ENCODE measurements at places on chromosomes 5 and 9.

GRCh38 chr5:111670826-111671492 is 86.0 kb downstream of the NREP start:
- 0 out of 2 replicates have a peak, but pooled peaks cover 5% of the 10 kb centered on the region for H3K4me1 ChIP-seq
- H3K27me3 ChIP-seq: no peaks in the 10 kb centered on the region
- no peak overlapping the region for H3K27ac ChIP-seq
- no peak for DNase-seq

DNA sequence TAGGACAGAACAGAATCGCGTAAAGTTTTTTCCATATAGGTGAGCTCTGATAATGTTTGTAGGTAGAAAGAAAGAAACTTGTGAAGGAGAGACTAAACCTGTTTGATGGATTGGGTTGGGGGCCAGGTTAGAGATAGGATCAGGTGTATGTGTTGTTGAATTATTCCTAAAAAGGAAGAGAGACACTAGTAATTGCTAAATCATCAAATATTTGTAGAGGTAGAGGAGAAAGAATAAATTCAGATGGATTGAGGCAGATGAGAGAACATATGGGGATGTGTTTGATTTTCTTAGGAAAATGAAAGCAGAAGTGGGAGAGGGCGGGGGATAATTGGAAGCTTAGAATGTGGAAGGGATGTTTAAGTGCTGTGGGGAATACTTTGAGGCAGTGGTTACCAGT is 7.7 kb downstream of the ZCCHC7 start:
- H3K36me3 ChIP-seq: peaks cover 3% of the 10 kb centered on the region
- H3K4me1 ChIP-seq: no peaks in the 10 kb centered on the region
- H3K4me3 ChIP-seq: no peak overlapping the region
- no peak for DNase-seq

DNA sequence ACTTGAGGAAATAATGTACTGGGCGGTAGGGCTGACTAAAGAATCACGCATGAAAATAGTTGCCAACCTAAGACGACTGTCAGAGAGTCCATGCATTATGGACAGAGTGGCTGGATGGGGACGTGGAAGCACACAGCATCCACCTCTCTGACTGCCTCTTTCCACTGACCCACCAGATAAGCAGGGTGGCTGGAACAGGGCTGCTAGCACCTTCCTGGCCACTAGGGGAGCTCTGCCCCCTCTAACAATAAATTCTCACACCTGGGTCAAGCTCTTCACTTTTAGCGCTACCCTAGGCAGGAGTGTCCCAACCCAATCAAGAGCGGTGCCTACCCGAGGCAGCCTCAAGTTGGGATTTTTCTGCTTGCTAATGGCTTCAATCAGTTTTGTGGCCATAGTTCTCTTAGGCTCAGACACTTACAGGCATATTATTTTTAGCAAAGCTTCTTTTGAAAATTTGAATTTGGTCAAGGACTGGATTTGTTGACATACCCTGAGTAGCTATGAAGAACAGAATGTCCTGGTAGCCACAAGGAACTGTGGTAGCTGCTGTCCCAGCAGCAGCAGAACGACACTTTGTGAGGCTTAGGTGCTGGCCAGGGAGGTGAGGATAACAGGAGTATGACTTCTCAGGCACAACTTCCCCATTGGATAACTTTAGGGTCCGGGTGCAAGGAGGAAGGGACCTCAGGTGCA is 6.9 kb upstream of the TPM2 start:
- no peak overlapping the region for H3K27ac ChIP-seq
- no peak overlapping the region for H3K4me3 ChIP-seq
- peak; percentile 84 for DNase-seq
- no peaks in the 10 kb centered on the region for H3K4me1 ChIP-seq

- no peak overlapping the region for H3K4me3 ChIP-seq
- no peaks in the 10 kb centered on the region for H3K4me1 ChIP-seq
- no peak for DNase-seq
- no peaks in the 10 kb centered on the region for H3K27me3 ChIP-seq
- no peaks in the 10 kb centered on the region for H3K36me3 ChIP-seq
Measured at GRCh38 chr9:92385477-92385876, 18.9 kb downstream of the OGN start.

- H3K27ac ChIP-seq: no peak overlapping the region
- no peak for DNase-seq
- H3K27me3 ChIP-seq: no peaks in the 10 kb centered on the region
Measured at GRCh38 chr5:151328734-151329133, 18.6 kb downstream of the SLC36A2 start.

DNA sequence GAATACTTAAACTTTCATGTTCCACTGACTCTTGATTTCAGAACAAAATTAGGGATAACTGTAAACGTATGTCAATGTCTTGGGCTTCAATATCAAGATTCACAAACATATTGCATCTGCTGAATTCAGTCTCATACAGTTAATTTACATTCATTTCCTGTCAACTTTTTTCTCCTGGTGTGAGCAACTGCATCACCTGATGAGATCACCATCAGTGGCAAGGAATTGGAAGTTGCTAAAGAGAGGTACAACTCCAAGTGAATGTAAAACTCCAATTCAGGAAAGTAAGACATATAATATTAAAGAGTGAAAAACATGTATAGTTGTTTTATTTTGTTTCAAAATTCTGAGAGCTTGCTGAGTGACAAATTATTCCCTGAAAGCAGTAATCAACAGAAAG is 1336.2 kb upstream of the C9orf72 start:
- no peaks in the 10 kb centered on the region for H3K27me3 ChIP-seq
- H3K4me3 ChIP-seq: no peak overlapping the region
- no peak overlapping the region for H3K27ac ChIP-seq
- no peak for DNase-seq

- H3K36me3 ChIP-seq: no peaks in the 10 kb centered on the region
- no peak overlapping the region for H3K4me3 ChIP-seq
- H3K4me1 ChIP-seq: no peaks in the 10 kb centered on the region
- DNase-seq: no peak
- no peak overlapping the region for H3K27ac ChIP-seq
Measured at GRCh38 chr5:144779368-144779767, 608.7 kb downstream of the KCTD16 start.

DNA sequence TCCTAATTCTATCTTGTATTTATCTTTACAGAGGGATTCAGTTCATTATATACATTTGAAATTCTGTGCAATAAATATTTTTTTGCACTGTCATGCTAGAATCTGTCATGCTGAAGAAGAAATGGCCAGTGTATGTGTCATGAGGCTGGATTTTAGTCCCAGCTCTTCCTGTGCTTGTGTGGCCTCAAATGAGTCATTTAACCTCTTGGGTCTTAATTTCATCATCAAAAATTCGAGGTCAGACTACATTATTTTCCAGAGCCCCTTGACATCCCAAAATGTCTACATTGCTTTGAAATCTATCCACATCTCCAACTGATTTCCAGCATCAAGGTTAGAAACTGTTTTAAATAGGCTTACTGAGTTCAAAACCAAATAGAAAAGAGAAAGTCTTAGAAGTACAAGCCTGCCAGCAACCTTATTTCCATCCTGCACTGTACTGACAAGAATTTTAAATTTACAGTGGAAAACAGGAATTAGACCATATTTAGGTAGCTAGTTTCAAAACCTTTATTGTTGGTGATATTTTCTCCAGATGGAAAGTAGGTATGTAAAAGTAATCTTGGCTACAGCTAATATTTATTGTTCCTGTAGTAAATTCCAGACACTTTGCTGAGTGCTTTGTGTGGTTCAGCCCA is 96.7 kb upstream of the MAMDC2 start:
- no peak overlapping the region for H3K27ac ChIP-seq
- no peaks in the 10 kb centered on the region for H3K36me3 ChIP-seq
- H3K4me3 ChIP-seq: no peak overlapping the region

DNA sequence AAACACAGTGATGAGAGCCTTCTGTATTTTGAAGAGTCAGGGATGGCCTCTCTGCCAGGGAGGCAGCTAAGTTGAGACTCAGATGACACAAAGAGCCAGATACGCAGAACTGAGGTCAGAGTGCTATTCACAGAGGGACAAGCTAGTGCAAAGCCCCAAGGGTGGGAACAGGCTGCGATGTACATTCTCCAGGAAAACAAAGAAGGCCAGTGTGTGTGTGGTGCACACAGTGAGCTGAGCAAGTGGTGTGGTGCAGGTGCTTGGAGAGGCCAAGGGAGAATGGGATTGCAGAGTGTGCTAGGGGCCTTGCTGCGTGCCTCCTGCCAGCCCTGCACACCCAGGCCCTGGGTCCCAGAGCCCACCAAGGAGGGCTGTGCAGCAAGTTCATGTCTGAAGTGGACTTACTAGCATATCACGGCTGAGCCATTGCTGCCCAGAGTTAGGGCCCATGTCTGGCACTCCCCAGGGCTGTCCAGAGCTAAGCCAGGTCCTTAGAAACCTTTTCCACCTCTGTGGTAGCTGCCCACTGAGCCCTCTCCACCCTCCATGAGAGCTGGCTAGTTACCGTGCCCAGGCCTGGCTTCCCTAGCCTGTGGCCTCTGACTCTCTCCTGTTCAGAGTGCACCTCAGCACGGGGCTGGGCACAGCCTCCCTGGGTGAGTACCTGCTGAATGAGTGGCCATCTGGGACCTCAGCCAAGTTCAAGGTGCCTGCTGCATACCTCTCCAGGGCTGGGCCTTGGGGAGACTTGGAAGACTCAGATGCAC is 9.3 kb downstream of the SLC25A48 start:
- no peaks in the 10 kb centered on the region for H3K4me1 ChIP-seq
- DNase-seq: no peak

- H3K27ac ChIP-seq: no peak overlapping the region
- H3K27me3 ChIP-seq: no peaks in the 10 kb centered on the region
- no peaks in the 10 kb centered on the region for H3K36me3 ChIP-seq
- DNase-seq: no peak
- no peak overlapping the region for H3K4me3 ChIP-seq
- H3K4me1 ChIP-seq: no peaks in the 10 kb centered on the region
Measured at GRCh38 chr5:16492398-16493140, 27.0 kb upstream of the ZNF622 start.

DNA sequence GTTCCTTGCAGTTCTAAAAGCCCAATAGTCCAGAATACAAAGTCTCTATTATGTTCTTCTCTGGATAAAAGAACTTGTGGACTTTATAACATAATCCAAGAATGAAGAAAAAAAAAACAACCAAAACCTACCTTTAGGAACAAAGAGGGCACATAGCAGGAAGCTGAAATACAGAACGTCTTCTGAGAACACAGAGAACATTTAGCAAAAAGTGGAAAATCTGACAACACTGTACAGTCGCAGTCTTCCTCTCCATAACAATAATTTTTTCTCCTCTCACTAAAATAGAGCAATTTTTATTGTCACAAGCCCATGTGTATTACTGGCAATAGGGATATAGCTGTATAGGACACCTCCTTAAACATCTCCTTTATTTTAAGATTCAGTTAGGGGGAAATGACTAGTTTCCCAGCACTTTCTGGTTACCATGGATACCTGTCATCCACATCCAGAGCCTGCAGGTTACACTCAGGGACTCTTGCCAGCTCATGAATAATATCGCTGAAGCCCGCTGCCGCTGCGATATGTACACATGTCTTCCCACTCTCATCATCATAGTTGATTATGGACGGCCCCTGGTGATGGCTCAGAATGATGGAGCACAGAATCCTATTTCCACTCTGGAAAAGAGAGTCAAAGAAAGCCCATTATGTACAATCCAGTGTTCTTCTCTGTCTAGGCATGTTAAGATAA is 106.5 kb downstream of the ANKRD55 start:
- no peak for DNase-seq
- H3K27ac ChIP-seq: no peak overlapping the region
- H3K4me1 ChIP-seq: no peaks in the 10 kb centered on the region
- H3K27me3 ChIP-seq: no peaks in the 10 kb centered on the region
- H3K36me3 ChIP-seq: no peaks in the 10 kb centered on the region

- peaks cover 9% of the 10 kb centered on the region for H3K4me1 ChIP-seq
- H3K36me3 ChIP-seq: no peaks in the 10 kb centered on the region
- no peak overlapping the region for H3K4me3 ChIP-seq
- peaks cover 14% of the 10 kb centered on the region for H3K27me3 ChIP-seq
- DNase-seq: no peak
Measured at GRCh38 chr9:72150661-72151060, 1.4 kb downstream of the GDA start.

DNA sequence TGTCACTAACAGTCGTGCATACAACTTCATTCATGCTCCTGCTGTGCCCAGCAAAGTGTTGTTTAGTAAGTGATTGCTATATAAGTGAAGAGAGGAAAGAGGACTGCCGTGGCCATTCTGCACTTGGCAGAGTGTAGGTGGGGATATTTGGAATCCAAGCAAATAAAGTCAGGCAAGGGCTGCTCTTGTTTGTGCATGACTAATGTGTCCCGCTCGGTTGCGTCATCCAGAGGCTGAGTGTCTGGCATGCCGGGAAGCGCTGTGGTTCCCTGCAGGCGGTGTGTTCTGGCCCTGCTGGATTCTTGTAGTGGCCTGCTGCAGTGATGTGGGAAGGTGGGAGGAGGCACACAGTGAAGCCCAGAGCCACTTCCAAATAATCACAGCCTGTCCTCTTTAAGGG is 136.9 kb upstream of the ANKH start:
- no peak for DNase-seq
- no peak overlapping the region for H3K27ac ChIP-seq
- H3K36me3 ChIP-seq: no peaks in the 10 kb centered on the region
- H3K4me3 ChIP-seq: no peak overlapping the region

DNA sequence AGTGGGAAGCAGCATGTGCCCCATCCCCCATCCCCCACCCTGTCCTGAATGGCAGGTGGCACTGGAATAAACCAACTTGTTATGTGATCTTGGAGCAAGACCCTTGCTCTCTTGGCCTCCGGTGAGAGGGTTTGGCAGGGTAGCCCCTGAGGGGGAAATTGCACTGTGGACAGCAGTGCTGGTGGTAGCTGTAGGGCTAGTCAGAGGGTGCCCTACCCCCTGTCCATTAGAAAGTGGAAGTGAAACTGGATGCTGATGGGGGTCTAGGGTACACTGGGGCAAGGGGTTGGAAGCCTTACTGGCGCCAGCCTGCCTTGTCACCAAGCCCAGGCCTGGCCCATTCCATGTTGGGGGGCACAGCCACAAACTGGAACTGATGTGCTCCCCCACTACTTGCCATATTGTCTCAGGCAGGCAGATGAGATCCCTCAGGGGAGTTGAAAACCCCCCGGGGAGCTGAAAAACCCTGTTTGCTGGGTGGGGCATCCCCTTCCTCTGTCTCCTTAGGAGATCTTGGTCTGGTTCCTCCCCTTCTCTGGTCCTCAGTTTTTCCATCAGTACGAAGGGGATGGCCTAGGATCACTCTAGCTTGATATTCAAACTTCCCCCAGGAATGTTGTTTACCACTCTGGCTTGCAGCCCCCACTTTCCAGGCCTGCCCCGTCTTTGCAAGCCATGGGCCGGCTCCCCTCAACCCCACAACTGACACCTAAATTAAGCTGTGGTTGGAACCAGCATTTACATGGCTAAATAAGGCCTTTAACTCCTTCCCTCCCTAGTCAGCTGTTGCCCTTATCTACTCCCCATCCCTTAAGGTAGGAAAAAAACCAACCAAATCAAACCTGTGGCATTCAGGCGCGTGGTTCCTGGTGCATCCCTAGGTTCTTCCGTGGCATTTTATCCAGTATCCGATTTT is 14.4 kb upstream of the SYNPO start:
- H3K4me1 ChIP-seq: peaks cover 3% of the 10 kb centered on the region
- H3K27me3 ChIP-seq: peaks cover 25% of the 10 kb centered on the region
- H3K36me3 ChIP-seq: no peaks in the 10 kb centered on the region
- H3K4me3 ChIP-seq: peak overlapping the region; percentile 69
- DNase-seq: no peak

All from H1 (cell line).